ENCODE measurements at places on chromosomes 6 and 20.

GRCh38 chr6:130796313-130796905, 30.8 kb upstream of the SMLR1 start:
- DNase-seq: no peak

GRCh38 chr6:119129148-119129967, 50.9 kb upstream of the FAM184A start:
- no peak for DNase-seq

DNA sequence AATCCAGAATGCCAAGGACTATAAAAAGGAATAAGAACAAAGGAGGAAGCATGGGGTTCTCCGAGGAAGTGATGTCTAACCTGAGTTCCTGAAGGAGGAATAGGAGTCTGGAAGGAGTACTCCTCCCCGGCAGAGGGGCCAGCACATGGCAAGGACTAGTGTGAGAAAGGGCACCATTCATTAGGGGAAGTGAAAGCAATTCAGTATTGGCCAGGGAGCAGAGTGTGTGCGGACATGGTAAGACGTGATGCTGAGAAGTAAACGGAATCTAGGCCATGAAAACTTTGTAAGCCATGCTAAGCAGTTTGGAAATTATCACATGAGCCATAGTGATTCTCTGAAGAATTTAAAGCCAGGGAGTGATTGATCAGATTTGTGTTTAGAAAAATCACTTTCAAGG, 218.9 kb upstream of the PRDM1 start:
- no peak for DNase-seq

- DNase-seq: no peak
Observed at GRCh38 chr20:55456316-55456940, 548.9 kb downstream of the CBLN4 start.

DNA sequence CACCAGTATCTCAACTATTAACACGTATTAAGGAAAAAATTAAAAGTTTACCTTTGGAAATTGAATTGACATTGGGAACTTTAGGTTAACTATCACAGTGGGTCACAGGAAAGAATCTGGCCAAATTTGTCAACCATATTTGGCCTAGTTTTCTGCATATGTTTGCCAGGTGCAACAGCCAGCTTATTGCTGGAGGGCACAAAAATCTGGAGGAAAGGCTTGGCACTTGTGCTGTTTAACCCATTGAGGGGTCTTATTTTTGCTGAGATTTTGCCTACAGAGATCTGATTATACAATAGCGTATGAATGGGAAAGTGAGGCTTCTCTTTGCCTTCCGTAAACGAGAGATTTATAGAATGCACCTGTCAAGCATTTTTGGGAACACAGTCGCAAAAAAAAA, 190.4 kb downstream of the PRL start:
- peak; percentile 22 for DNase-seq
